ENCODE measurements at places on chromosomes 7 and 10. TPM values are rescaled to one million over a fixed set of nuclear protein-coding genes. Genes with fewer than 3 reads are reported as not detected.

DNA sequence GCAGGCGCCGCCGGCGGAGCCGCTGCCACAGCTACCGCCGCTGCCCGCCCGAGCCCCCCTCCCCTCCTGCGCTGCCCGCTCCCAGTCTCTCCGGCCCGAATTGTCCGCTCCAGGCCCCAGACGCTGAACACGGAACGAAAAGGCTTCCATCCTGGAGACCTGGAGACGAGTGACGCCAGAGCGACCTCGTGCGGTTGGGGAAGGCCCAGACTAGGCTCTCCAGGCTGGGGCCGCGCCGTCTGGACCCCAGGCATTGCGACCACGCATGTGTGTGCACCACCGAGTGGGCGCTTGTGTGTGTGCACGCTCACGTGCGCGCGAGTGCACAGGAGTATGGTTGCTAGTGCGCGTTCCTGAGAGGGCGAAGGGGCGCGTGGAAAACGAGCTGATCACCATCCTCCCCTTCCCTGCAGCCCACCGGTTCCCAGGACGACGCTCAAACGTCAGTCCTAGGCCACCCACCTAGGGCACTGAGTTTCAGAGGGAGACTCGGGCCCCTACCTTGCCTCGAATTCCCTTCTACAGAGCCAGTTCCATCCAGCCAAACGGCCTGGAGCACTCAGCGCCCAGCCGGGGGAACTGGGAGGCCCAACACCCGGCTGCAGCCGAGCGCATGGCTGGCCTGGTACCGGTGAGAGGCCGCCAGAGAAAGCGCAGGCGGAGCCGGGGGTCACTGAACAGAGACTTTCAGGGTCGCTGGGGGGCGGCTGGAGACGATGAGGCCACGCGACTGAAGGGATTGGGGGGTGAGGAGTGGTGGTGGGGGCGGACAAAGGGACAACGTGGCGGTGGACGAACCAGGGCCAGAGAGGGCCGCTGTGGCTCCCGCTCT, 11.6 kb downstream of the LBX1 start:
- peaks cover 55% of the 10 kb centered on the region for H3K27me3 ChIP-seq
- no peaks in the 10 kb centered on the region for H3K36me3 ChIP-seq
- peaks cover 32% of the 10 kb centered on the region for H3K4me1 ChIP-seq
- no peak overlapping the region for H3K27ac ChIP-seq
- no peak overlapping the region for H3K4me3 ChIP-seq
- peak; percentile 52 for DNase-seq

- H3K36me3 ChIP-seq = no peaks in the 10 kb centered on the region
- peaks cover 7% of the 10 kb centered on the region for H3K4me1 ChIP-seq
- H3K27me3 ChIP-seq = no peaks in the 10 kb centered on the region
- no peak for DNase-seq
These were observed 46.5 kb downstream of the TMEM106B start for GRCh38 chr7:12257582-12257981.

DNA sequence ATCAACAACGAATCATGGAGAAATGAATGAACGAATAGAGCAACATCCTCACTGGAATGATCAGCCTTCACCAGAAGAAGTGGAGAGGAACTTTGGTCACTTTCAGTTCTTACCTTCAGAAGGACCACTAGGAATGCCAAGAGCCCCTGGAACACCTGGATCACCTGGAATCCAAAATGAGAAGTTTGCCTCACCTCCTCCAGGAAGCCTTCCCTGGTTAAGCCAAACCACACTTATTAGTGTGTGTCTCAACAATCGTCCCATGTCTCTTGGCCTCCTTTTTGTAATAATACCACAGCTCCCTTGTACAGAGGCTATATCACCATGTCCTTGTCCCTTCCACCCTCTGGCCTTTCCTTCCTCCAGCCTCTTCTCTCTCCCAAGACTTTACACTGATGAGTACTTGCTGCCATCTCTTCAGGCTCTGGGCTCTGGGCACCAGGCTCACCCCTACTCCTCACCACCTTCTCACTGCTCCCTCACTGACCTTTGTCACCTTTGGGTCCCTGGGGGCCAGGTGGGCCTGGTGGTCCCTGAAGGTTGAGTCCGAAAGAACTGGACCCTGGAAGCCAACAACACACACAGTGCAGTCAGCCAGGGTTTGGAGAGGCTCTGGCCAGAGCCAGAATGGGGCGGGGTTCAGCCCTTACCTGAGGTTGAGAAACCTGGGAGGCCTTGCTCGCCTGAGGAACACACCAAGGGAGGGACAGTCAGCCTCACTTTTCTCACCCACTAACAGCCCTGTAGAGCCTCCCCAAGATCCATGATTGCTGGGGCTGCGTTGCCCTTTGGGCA, 46.5 kb downstream of the COL17A1 start:
- DNase-seq = no peak
- H3K36me3 ChIP-seq = no peaks in the 10 kb centered on the region
- no peaks in the 10 kb centered on the region for H3K27me3 ChIP-seq
- no peak overlapping the region for H3K4me3 ChIP-seq
- no peak overlapping the region for H3K27ac ChIP-seq

DNA sequence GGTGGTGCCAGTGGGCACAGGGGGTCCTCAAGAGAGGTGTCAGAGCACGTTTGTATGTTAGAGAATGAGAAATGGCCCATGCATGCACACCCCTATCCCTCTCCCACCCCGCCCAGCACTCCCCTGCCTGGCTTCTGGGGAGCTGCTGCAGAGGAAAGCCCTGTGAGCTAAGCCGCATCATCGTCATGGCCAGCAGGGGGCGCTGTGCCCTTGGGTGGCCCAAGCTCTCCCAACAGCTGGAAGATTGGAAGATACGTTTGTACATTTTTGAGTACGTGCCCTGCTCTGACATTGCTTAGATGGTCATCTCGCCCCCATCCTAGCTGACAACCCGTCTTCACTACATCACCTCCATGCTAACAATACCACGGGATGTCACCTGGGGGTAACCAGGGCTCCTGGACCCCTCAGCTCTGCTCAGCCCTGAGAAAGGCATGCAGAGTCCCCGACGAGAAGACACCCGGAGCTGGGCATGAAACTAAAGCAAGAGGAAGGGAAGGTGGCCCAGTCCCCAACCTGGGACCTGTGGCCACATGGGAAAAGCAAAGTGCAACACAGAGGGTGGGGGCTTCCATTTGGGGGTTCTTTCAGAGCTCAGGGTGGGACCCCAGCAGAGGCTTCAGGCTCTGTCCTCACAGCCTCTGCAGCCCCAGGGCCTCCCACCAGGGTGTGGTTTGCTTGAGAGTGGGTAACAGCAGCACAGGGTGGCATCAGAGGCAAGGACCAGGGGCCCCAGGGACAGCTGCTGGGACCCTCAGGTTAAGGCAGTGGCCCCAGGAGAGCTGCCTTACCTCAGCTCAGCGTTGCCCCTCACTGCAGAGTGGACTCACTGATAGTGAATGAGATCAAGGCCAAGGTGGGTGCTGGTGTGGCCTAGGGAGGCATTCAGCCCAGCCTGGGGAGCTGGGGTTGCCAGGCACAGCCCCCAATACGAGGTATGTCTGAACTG, 136.6 kb downstream of the PTPN20 start:
- peaks cover 7% of the 10 kb centered on the region for H3K4me1 ChIP-seq
- H3K4me3 ChIP-seq = no peak overlapping the region
- DNase-seq = peak; percentile 85
- H3K27ac ChIP-seq = no peak overlapping the region
- no peaks in the 10 kb centered on the region for H3K36me3 ChIP-seq

DNA sequence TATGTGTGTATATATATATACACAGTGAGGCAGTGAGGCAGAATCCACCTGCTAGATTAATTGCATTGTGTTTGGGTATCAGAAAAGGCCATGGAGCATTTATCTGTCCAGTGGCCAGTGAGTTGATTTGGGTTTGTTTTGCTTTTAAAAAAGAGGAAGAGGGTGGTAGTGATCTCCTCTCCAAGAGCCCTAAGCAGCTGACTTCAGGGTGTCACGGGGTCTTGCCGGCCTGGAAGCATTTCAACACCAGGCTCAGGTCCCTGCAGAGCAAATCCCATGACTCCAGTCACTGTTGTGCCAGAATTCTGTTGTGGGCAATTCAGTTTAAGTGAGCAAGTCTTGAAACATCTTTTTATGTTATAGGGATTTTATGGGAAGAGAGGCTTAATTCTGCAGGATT, 30.6 kb upstream of the GPNMB start:
- no peaks in the 10 kb centered on the region for H3K4me1 ChIP-seq
- no peaks in the 10 kb centered on the region for H3K36me3 ChIP-seq
- no peak for DNase-seq
- no peaks in the 10 kb centered on the region for H3K27me3 ChIP-seq
- no peak overlapping the region for H3K4me3 ChIP-seq

- H3K4me1 ChIP-seq = peaks cover 16% of the 10 kb centered on the region
- DNase-seq = peak; percentile 84
- H3K27ac ChIP-seq = no peak overlapping the region
- H3K4me3 ChIP-seq = no peak overlapping the region
- H3K36me3 ChIP-seq = no peaks in the 10 kb centered on the region
- H3K27me3 ChIP-seq = peaks cover 7% of the 10 kb centered on the region
These were observed 3.8 kb upstream of the GTF2IRD1 start for GRCh38 chr7:74449809-74450397.

- no peak overlapping the region for H3K4me3 ChIP-seq
- DNase-seq = no peak
- no peaks in the 10 kb centered on the region for H3K4me1 ChIP-seq
- H3K27me3 ChIP-seq = no peaks in the 10 kb centered on the region
- no peaks in the 10 kb centered on the region for H3K36me3 ChIP-seq
- no peak overlapping the region for H3K27ac ChIP-seq
These were observed 758.0 kb upstream of the LRRTM3 start for GRCh38 chr10:66167816-66168215.

DNA sequence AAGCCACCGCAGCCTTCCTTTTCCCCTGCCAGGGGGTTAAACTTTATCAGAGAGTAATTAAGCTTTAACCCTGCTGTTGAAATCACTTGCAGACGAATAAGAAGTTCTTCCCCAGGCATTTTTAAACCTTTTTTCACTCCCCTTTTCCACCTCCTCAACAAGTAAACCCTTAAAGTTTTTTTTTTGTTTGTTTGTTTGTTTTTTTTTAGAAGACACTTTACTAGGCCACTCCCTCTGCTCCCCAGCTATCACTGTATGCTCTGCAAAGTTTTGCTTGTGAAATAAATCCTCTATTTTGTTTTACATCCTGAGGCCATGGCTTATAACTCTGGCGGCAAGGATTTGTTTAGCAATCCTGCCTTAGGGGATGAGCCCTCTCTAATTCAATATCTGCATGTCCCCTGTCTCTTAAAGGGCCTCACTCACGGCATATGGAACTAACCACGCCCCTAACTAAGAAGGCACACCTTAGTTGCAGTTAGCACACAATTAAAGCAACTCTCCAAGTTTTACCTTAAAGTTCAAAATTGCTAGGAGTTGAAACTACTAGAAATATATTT, 1354.7 kb upstream of the LRRTM3 start:
- H3K27me3 ChIP-seq = no peaks in the 10 kb centered on the region
- H3K36me3 ChIP-seq = no peaks in the 10 kb centered on the region

DNA sequence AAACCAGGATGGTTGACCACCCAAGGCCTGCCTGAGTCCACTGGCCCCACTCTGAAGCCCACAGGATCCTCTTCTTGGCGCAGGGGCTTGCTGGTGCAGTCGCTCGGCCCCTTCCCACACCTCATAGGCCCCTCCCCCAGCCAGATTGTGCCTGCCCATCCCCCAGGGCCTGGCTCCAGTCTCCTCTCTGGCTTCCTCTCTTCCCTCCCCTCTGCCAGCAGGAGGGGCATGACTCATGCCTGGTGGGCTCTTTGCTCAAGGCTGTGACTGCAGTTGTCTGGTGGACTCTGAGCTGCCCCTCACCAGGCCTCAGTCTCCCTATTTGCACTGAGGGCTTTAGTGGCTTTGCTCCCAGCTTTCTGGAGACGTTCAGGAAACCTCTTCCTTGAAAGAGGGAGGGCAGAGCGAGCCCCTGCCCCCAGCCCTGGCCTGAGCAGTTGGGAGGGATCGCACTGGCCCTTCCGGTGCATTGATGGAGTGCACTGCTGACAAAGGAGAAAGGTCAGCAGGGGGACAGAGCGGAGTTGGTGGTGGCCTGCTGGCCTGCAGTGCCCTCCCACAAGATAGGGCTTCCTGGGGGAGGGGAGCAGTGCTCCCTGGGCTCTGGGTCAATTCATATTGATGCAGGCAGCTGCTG, 60.7 kb downstream of the ZMIZ1 start:
- H3K36me3 ChIP-seq = peaks cover 3% of the 10 kb centered on the region
- no peak overlapping the region for H3K27ac ChIP-seq
- no peak overlapping the region for H3K4me3 ChIP-seq
- H3K27me3 ChIP-seq = no peaks in the 10 kb centered on the region

GRCh38 chr7:157576415-157576814, 239.6 kb downstream of the DNAJB6 start:
- no peak for DNase-seq
- H3K27me3 ChIP-seq = peaks cover 40% of the 10 kb centered on the region
- H3K4me3 ChIP-seq = no peak overlapping the region
- peaks cover 17% of the 10 kb centered on the region for H3K4me1 ChIP-seq
- no peak overlapping the region for H3K27ac ChIP-seq
- no peaks in the 10 kb centered on the region for H3K36me3 ChIP-seq

- H3K27me3 ChIP-seq = no peaks in the 10 kb centered on the region
- H3K4me1 ChIP-seq = no peaks in the 10 kb centered on the region
- H3K27ac ChIP-seq = no peak overlapping the region
- DNase-seq = no peak
- no peak overlapping the region for H3K4me3 ChIP-seq
These were observed 55.5 kb downstream of the SORBS1 start for GRCh38 chr10:95505641-95506040.

- H3K4me1 ChIP-seq = no peaks in the 10 kb centered on the region
- no peaks in the 10 kb centered on the region for H3K36me3 ChIP-seq
- H3K27ac ChIP-seq = no peak overlapping the region
- H3K4me3 ChIP-seq = no peak overlapping the region
- no peak for DNase-seq
- H3K27me3 ChIP-seq = no peaks in the 10 kb centered on the region
These were observed 52.0 kb downstream of the SPAM1 start for GRCh38 chr7:123977081-123977480.

GRCh38 chr10:48856855-48857254, 82.8 kb downstream of the LRRC18 start:
- DNase-seq = no peak
- no peaks in the 10 kb centered on the region for H3K4me1 ChIP-seq
- no peaks in the 10 kb centered on the region for H3K27me3 ChIP-seq
- no peaks in the 10 kb centered on the region for H3K36me3 ChIP-seq
- H3K4me3 ChIP-seq = no peak overlapping the region

- no peak overlapping the region for H3K4me3 ChIP-seq
- no peaks in the 10 kb centered on the region for H3K27me3 ChIP-seq
- no peaks in the 10 kb centered on the region for H3K4me1 ChIP-seq
- no peak overlapping the region for H3K27ac ChIP-seq
- no peaks in the 10 kb centered on the region for H3K36me3 ChIP-seq
These were observed 27.8 kb upstream of the PROSER2 start for GRCh38 chr10:11795101-11795920.

OLAH gene
- total RNA-seq = not detected

CALHM1 gene
- total RNA-seq = not detected

TLX1 gene
- total RNA-seq = not detected

CPA5 gene
- not detected for total RNA-seq

AKR1D1 gene
- total RNA-seq = not detected

MET gene
- 0.16 TPM for total RNA-seq
